Hematopoietic multipotent progenitor cell treated with erythropoietin and hydrocortisone succinate and interleukin-3 and kit ligand, for 15 days (in vitro differentiated cells): ENCODE measurements at places on chromosomes 16 and 17.

- no peak for DNase-seq
Observed at GRCh38 chr16:15792563-15792971, 64.3 kb downstream of the MYH11 start.

- DNase-seq = no peak
Observed at GRCh38 chr16:86545954-86546637, 8.9 kb downstream of the MTHFSD start.

- DNase-seq = no peak
Observed at GRCh38 chr16:48591976-48592375, 18.0 kb downstream of the N4BP1 start.

DNA sequence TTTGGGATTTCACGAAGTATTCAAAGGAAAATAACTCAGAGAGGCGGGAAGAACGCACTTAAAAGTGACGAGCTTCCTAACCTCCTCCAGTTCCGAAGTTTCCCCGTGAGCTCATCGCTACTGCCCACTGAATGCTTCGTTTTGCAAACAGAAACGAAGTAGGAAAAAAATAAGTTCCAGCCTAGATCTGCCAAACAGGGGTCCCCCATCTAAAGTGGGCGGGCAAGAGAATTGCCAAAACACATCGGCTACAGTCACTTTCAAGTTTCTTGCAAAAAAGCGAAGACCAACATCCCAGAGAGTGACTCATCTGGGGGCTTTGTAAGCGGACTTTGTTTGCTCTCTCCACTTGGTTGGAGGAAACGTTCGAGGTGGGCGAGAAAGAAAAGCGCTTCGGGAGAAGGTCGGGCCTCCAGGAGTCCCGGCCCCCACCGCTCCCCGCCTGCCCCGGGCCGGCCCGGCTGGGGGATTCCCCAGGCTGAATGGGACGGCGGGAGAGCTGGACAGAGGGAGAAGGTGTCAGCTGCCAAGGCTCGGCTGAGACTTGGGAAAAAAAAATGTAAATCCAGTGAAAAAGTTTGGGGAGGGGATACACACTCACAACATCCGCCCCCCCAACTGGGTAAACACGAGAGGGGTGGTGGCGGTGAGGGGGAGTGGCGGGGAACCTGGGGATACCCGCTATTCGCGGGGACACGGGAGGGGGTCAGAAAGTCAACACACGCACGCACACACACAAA, 1.0 kb downstream of the VEZF1 start:
- peak; percentile 29 for DNase-seq

DNA sequence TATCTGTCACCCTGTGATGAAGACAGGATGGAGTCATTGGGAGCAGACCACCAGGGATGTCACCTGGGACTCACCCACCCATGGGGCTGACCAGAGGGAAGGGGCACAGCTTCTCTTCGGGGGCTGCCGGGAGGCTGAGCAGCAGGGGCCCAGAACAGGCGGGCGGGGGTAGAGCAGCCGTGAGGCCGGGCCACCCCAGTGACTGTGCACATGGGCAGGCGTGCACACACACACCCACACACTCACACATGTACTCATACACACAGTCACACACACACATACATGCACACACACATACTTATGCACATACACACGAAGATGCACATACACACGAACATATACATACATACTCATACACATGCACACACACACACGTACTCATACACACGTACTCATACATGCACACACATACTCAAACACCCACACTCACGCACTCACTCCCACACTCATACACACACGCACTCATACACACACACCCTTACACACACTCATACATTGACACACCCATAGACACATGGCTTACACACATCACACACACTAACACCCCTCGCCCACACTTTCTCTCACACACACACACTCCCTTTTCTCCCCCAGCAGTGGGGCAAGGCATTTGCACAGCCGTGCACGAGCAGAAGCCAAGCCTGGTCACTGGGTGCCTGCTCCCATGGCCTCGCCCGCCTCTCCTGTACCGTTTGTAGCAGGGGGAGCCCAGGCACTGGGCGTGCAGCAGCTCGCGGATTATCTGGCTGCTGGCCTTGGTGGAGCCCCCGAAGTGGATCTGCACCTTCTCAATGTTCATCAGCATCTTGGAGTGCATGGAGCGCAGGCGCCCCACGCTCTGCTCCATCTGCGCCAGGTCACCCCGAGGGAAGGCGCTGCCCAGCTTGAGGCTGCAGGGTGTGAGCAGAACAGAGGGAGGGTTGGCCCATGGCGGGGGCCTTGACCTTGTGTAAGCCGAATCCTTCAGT, 12.4 kb downstream of the UBALD2 start:
- DNase-seq = no peak

GRCh38 chr16:58727028-58727781, 6.9 kb downstream of the GOT2 start:
- DNase-seq = no peak

- no peak for DNase-seq
Observed at GRCh38 chr17:64069143-64069542, 48.7 kb upstream of the ICAM2 start.
